ENCODE measurements at places on chromosomes 16 and 17. TPM values are rescaled to one million over a fixed set of nuclear protein-coding genes. Genes with fewer than 3 reads are reported as not detected.

PER1 gene
- total RNA-seq, result 6.9 TPM

TBC1D3D gene
- 0.77 TPM for total RNA-seq

TOM1L1 gene
- 34.7 TPM for total RNA-seq

SLC16A11 gene
- under 0.01 TPM for total RNA-seq

PRAC2 gene
- total RNA-seq, result not detected

IRF8 gene
- not detected for total RNA-seq

FN3KRP gene
- 11.6 TPM for total RNA-seq

CRHR1 gene
- total RNA-seq, result not detected

CCL8 gene
- total RNA-seq, result 0.26 TPM

CCL4L2 gene
- total RNA-seq, result not detected

RASL10B gene
- 4.1 TPM for total RNA-seq

OR2C1 gene
- total RNA-seq, result 0.17 TPM

GJC1 gene
- total RNA-seq, result 19.3 TPM

LRRC75A gene
- total RNA-seq, result 3.1 TPM

GLP2R gene
- not detected for total RNA-seq

CACNB1 gene
- 2.3 TPM for total RNA-seq

ATP2C2 gene
- total RNA-seq, result not detected

PROCA1 gene
- 2.6 TPM for total RNA-seq

HOXB1 gene
- not detected for total RNA-seq

RNU2-1 gene
- total RNA-seq, result not detected

KRT33B gene
- total RNA-seq, result not detected

QPRT gene
- total RNA-seq, result 94.0 TPM

BCL6B gene
- total RNA-seq, result 0.50 TPM

TBC1D3B gene
- total RNA-seq, result 1.8 TPM

LGALS9 gene
- total RNA-seq, result 0.51 TPM

USB1 gene
- total RNA-seq, result 14.1 TPM

INTS2 gene
- 17.2 TPM for total RNA-seq

MRC2 gene
- 246 TPM for total RNA-seq

CEP112 gene
- 5.4 TPM for total RNA-seq

GJD3 gene
- 3.9 TPM for total RNA-seq

CSH2 gene
- total RNA-seq, result not detected

TANC2 gene
- total RNA-seq, result 19.3 TPM

ARHGDIA gene
- total RNA-seq, result 61.6 TPM

CCDC200 gene
- not detected for total RNA-seq

ABCC11 gene
- total RNA-seq, result 0.17 TPM

DNASE1L2 gene
- total RNA-seq, result 0.77 TPM

ALDH3A1 gene
- total RNA-seq, result 0.17 TPM

TBX4 gene
- 35.2 TPM for total RNA-seq
